ENCODE measurements at places on chromosomes 12 and 14.

GRCh38 chr12:29672580-29672979, 111.2 kb downstream of the TMTC1 start:
- no peak for DNase-seq

DNA sequence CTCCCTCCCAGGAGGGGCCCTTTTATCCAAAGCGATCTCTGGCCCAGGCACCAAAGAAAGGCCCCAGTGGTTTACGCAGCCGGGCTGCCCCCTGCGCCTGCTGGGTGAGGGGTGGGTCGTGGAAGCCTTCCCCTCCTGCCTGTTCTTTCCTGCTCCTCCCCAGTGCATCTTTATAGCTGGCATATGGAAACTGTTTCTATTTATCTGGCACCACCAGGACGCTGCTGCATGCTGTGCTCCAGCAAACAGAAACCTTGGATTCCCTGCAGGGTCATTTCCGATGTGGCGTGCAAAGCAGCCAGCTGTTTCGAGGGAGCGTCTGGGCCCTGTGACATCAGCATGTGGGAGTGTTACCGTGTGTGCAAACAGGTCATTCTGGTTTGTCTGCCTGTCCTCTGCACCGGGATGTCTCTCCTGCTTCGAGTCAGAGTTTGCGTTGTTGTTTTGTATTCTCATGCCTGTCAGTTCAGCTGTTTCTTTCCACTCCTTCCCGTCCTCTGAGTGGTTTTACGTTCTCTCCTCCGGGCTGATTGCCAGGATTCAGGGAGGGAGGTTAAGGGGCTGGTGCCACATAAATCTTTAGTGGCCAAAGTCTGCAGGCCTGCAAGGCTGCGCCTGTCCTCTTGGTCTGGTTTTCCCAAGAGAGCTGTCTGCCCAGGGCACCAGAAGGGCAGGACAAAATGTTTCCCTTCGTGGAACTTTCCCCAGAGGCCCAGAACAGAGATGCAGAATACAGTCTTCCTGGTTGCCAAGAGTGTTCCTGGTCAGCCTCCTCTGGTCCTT, 24.6 kb downstream of the TPCN1 start:
- DNase-seq: peak; percentile 98

DNA sequence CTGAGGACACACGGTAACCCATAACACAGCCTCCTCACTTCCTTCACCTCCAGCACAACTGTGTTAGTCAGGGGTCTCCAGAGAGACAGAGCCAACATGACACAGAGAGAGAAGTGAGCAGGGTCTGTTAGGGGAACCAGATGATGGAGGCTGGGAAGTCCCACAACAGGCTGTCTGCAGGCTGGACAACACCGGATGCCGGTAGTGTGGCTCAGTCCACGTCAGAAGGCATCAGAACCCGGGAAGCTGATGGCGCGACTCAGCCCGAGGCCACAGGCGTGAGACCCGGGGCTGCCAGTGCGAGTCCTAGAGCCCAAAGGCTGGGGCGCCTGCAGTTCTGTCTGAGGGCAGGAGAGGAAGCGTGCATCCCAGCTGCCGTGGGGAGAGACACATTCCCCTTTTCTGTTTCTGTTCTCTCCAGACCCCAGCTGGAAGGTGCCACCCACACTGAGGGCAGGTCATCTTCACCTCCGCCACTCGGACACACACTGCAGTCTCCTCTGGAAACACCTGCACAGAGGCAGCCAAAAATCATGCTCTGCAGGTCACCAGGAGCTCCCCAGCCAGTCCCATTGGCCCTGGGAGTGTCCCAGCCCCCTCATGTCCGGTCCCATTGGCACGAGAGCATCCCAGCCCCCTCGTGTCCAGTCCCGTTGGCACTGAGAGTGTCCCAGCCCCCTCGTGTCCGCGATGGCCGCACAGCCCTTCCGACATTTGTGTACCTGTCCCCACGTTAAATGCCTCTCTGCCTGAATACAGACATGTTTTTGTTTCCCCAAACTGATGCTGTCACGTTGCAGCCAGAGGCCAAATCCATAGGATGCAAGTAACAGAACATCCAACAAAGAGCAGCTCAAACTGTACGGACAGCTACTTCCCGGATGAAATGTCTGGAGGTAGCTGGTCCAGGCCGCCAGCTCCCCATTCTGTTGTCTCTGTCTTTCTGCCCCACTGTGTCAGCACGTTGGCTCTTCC, 7.9 kb upstream of the FBRSL1 start:
- no peak for DNase-seq

DNA sequence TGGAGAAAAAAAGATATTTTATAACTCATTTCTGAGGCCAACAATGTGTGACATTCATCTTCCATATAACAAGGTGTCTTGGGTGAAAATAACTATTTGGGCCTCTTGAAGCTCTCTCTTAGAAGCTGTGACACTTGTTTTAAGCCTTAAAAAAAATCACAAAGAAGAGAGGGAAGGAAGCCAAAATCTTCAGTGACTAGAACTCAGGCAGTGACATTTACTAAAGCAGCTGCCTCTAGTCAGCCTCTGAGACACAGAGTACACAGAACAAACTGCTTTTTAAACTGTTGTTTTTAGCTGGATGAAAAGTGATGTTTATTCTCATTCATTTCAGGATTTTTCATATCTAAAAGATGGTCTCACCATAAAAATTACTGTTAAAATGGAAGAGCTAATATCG, 793.6 kb downstream of the GALC start:
- no peak for DNase-seq

DNA sequence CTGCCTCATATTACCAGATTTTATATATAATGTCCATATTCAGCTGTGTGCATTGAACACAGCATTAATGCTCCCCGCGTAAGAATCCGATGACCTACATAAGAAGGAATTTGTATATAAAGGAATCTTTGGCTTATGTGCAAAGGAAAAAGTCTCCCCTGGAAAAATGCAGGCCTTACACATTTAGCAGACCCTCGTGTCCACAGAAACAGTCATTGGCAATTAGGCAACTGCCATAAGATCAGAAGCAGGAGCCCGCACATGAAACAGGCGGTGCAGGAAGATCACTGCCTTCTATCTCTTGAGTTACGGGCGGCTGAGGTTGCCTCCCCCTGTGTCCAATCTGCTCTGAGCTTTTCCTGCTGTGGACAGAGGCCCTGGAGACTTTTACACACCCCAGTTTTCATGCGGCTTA, 63.2 kb upstream of the RFX4 start:
- no peak for DNase-seq

DNA sequence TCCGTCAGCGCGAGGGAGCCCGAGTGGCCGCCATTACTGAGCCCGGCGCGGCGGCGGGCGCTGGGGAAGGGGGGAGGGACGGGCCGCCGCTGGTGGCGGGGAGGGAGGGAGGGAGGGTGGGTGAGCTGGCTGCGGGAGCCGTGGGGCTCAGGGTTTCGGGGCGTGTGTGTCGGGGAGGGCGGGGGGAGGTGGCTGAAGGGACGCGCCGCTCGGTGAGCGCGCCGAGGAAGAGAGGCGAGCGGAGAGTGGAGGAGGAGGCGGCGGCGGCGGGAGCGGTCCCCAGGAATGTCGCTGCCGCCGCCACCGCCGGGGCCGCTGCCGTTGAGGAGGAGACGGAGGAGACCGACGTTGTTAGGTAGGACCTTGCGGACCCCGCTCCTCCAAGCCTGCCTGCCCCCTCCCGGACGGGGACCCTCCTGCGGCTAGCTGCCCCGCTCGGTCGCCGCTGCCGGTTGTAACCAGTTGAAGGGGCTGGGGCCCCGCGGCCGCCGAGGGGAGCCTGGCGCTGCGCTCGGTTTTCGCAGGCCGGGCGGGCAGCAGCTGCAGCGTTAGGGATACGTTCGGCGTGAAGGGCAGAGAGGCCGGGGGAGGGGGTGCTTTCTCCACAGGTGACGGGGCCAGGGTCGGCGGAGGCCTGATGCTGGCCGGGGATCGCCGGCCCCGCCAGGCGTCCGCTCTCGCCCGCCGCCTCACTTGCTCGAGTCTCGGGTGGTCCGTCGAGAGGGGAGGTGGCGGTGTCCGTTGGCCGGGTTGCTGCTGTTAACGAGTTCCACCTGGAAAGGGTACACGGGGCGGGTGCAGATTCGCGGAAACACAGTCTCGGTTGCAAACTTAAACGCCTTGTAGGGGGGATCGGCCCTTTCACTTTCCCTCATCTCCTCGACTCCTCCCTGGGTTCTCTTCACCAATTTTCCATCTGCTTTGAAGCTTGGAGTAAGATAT, at the start of gene ARHGAP5:
TSS of gene ARHGAP5 (plus strand) at position 224 of the 942 bp plus-strand sequence. CDS start 13,366 bp downstream, outside the sequence.
- DNase-seq: peak; percentile 62

GRCh38 chr12:51009056-51009440, 17.1 kb downstream of the SLC11A2 start:
- DNase-seq: no peak

DNA sequence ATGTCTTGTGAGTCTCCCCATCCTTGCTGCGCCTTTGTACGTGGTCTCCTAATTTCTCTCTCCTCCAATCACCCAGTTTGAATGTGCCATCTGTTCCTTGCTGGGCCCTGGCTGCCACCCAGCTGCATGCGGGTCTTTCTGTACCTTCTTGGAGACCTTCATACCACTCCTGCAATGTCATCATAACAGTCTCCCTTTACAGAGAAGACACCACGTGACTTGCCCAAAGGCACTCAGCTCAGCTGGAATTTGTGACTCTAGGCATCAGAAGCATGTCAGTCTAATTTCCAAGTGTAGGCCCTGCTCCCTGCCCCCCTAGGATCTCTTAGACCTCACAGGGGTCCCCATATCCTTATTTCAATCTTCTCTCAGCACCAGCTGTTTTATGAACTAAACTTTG, 284.2 kb downstream of the TTC8 start:
- no peak for DNase-seq

DNA sequence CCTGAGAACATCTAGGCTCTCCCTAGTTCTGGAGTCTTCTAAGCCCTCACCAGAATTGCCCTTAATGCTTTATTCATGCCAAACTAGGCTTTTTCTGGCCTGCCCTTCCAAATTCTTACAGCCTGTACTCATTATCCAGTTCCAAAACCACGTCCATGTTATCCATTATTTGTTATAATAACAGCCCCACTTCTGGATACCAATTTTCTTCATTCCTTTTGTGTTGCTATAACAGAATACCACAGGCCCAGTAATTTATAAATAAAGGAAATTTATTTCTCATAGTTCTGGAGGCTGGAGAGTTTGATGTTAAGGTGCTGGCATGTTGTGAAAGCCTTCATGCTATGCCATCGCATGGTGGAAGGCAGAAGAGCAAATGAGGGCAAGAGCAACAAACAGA, 68.0 kb upstream of the AMIGO2 start:
- no peak for DNase-seq

DNA sequence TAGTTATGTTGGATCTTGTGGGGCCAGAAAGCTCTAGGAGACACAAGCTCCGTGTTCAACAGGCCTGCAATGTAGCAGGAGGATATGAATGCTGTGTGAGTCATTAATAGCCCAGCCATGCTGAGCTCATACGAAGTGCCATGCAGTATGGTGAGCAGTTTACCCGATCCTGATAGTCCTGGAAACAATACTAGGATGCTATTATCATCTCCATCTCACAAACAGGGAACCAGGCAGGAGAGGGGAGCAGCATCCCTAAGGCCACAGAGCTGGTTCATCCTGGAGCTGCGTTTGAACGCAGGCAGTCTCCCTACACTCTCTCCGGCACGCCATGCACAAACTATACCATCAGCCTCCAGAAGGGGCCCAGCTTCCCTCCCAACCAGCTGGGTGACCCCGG, 20.5 kb downstream of the TTC7B start:
- DNase-seq: peak; percentile 51

- DNase-seq: no peak
Observed at GRCh38 chr12:52837781-52838608, 3.9 kb upstream of the KRT79 start.

- no peak for DNase-seq
Observed at GRCh38 chr14:90743425-90743824, 72.8 kb downstream of the TTC7B start.

DNA sequence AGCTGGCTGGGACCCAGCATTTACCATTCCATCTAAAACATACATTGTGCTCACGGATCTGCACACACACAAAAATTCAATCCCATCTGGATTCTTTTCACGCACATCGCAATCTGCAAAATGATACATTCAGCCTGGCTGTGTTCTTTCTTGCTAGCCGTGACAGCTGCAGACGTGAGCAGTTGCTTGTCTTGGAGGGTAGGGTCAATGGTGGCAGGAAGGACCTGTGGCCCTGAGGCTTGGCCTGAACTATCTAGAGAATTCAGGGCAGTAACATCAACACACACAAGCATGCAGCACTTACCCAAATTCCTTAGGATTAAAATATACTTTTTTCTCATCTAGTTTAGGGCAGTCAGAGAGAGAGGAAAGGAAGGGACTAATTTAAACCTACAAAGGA, 72.0 kb downstream of the DICER1 start:
- no peak for DNase-seq

GRCh38 chr12:7782055-7782454, 7.1 kb upstream of the NANOG start:
- no peak for DNase-seq

- no peak for DNase-seq
Observed at GRCh38 chr12:73906757-73907156, 630.9 kb upstream of the ATXN7L3B start.

DNA sequence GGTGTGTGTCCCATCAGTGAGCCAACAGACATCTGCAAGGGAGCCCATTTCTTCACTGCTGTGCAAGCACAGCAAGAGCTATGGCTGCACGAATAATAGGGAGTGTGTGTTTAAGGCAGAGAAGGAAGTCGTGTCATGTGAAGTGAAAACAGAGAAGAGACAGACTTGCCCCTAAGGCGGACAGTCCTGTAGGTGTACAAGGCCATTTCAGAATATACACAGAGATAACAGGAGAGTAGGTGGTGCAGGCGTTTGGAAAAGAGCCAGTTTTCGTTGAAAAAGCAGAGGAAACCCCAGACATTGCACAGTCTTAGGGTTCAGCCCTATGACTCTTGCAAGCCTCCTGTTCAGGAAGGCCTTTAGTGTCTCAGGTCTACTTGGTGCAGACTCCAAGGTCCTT, 46.3 kb upstream of the RNU6-8 start:
- no peak for DNase-seq

GRCh38 chr12:14775636-14775980, 27.7 kb downstream of the WBP11 start:
- no peak for DNase-seq

DNA sequence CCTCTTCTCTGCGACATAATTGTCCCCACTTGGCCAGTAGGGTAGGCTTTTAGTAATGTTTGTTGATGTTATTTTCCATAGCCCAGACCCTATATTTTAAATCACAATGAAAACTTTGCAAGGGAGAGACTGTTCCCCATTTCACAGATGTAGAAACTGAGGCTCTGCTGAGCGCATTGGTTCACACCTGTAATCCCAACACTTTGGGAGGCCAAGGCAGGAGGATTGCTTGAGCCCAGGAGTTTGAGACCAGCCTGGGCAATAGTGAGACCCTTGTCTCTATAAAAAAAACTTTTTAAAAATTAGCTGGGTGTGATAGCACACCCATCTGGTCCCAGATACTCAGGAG, 114.8 kb downstream of the DIP2B start:
- DNase-seq: no peak
